Activated T-helper 1 cell treated with anti-CD3 and anti-CD28 coated beads, Interleukin-12 subunit alpha, Interleukin-12 subunit beta, Interleukin-2, Interleukin-4 antibody, amounts not matched to agents 30 ng/mL and 10 ng/mL and 1 ng/mL, durations not matched to agents 14 hours and 24 hours and 36 hours (primary cell): ENCODE measurements at places on chromosomes 7 and 10.

- DNase-seq = no peak
- H3K4me3 ChIP-seq = no peak overlapping the region
- H3K4me1 ChIP-seq = no peaks in the 10 kb centered on the region
- H3K27ac ChIP-seq = no peak overlapping the region
- H3K36me3 ChIP-seq = no peaks in the 10 kb centered on the region
Observed at GRCh38 chr10:31112961-31113360, 81.3 kb upstream of the ZNF438 start.

- H3K4me1 ChIP-seq = no peaks in the 10 kb centered on the region
- no peak overlapping the region for H3K27ac ChIP-seq
- H3K27me3 ChIP-seq = peaks cover 4% of the 10 kb centered on the region
- no peaks in the 10 kb centered on the region for H3K36me3 ChIP-seq
Observed at GRCh38 chr7:20307119-20307518, 23.6 kb upstream of the ITGB8 start.

DNA sequence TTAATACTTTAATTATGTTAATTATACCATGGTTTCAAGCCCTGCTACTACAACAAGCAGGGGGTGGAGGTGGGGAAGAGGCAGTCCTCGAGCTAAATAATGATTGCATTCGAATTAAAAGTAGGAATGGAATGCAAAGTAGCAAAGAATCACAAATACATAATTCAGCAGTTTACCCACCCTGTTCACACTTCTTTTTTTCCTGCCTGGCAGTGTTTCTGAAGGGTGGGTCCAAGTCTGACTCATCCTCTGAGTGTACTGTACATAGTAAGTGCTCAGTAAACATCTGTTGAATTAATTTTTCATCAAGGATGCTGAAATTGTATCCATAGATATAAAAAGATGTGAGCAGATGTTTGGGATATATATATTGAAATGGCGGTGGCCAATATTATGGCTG is 778.8 kb downstream of the LRMDA start:
- no peaks in the 10 kb centered on the region for H3K36me3 ChIP-seq
- H3K27me3 ChIP-seq = no peaks in the 10 kb centered on the region
- no peak overlapping the region for H3K4me3 ChIP-seq
- no peaks in the 10 kb centered on the region for H3K4me1 ChIP-seq

- peak overlapping the region; percentile 96 for H3K27ac ChIP-seq
- H3K4me1 ChIP-seq = peaks cover 65% of the 10 kb centered on the region
- DNase-seq = no peak
Observed at GRCh38 chr10:100184426-100184825, 1.4 kb downstream of the ERLIN1 start.
